ENCODE measurements at places on chromosomes 4 and X.

DNA sequence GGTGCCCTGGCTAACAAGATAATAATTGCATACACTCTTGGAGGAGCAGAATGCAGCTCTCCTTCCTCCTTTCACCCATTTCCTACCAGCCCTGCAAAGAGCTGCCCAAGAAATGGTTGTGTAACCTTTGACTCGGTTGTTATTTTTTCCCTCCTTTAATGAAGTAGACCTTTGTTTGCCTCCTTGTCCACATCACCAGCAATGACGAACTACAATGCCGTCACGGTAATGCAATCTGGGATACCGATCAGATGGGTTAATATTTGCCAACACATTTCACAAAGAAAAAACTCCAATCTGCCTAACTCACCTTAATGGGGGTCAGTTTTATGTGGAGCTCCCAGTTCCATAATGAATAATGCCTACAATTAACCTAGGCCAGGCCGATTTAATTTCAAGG is 32.0 kb downstream of the GPRIN3 start:
- DNase-seq: no peak

DNA sequence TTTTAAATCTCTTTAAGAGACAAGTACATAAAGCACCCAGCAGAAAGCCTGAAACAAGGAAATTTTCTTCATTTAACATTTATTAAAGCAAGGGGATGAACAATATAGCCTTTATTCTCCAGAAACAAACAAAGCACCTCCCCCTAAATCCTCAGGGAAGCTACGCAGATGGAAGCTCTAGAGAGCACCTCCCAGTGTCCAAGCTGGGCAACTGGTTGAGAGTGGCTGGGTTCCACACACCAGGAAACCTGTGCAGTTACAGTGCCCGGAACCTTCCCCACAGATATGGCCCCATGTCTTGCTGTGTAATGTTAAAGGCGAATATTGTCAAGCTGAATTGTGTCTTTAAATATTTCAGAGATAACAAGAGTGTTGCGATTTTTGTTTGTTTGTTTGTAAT is 8.9 kb upstream of the TRIML1 start:
- DNase-seq: no peak

DNA sequence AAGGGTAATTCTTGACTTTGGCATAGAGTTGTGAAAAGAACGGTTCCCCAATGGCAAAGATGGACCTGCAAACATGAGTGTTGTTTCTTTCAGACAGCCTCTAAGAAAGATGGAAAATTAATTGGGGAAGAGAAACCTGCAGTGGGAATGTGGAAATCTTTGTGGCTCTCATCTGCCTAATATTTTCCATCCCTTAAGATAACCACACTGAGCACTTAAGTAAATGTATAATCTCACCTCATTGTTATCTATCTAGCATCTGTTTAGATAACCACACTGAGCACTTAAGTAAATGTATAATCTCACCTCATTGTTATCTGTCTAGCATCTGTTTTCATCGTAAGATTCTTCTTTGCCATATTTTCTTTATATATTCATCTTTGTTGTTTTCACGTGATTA is 149.3 kb downstream of the NWD2 start:
- no peak for DNase-seq

DNA sequence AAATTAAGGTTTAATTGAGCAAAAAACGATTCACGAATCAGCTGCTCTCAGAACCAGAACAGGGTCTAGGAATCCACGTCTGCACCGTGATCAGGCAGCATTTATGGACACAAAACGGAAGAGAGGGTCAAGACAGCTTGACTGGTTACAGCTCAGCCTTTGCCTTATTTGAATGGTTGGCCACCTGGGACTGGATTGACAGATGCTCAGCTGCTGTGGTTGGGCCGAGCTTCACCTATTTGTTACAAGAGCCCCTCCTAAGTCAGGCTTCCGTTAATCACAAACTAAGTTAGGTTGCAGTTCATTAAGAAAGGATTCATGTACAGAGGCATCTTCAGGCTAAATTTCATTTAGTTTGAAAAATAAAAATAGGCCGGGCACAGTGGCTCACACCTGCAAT is 50.6 kb upstream of the MAN2B2 start:
- DNase-seq: no peak

DNA sequence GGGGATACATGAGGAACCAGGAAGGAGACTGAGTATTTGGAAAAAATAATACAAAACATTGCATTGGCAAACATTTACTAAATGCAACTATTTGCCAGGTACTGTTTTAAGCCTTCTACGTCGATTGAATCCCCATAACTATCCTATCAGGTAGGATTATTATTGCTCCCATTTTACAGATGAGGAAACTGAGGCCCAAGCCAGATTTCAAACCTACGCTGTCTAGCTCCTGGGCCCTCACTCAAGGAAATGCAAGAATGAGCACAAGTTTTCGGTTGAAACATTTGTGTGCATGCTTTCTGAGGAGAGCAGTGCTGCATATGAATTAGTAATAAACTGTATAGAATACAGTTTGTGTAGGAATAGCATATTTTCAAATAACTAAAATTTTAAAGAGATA is 206.7 kb downstream of the CEP135 start:
- no peak for DNase-seq

DNA sequence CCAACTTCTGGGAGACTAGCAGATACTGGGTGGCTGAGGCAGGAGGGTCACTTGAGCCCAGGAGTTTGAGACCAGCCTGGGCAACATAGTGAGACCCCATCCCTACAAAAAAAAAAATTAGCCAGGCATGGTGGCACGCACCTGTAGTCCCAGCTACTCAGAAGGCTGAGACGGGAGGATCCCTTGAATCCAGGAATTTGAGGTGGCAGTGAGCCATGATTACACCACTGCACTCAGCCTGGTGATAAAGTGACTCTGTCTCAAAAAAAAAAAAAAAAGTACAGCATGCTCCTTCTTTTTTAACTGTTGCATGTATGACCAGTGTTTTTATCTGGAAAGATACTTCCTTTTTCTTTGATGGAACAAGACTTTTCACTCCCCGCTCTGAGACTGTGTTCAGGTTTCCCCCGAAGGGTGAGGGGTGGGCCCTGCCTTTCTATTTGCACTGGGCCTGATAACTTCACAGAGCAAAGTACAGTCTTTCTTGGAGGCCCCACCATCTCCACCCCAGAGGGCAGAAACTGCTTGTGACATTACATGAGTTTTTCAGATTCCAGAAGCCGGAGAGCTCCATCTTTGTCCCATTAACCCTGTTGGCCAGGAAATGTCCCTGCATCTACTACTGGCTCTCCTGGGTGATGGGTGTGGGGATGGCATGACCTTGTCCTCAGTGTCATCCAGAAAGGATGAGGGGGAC is 35.2 kb downstream of the NYX start:
- DNase-seq: no peak

GRCh38 chrX:149521438-149521837 is 16.3 kb upstream of the IDS start:
- DNase-seq: no peak

DNA sequence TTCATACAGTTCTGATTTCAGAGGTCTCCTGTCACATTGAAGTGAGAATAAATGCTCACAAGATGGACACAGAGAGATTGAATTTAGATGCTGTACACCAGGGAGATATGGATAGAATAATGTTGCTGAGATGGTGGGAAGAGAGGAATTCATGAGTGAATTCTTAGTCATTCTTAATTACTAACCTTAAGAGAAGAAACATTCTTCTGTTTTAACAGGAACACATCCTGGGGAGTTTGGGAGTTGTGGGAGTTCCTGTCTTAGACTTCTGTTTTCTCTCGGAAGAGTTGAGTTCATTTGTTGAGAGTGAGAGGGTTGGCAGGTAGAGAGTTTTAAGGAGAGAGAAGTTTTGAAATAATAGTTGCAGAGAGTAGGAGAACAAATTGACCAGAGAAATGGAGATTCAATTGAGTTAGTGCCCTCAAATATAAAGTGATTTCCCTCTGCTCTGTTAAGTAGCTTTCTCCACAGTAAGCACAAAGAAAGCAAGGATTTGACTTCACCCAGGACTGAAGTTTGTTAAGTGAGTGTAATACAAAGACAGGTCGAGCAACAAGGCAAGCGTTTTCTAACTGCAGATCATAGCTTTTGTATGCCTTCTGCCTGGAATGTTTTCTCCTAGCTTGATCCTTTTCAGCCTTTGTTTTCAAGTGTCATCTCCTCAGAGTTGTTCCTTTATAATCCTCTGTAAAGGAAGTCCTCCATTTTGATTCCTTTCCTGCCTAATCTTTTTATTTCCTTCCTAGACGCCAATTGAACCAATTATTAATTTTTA is 205.9 kb downstream of the RAPGEF2 start:
- DNase-seq: no peak

DNA sequence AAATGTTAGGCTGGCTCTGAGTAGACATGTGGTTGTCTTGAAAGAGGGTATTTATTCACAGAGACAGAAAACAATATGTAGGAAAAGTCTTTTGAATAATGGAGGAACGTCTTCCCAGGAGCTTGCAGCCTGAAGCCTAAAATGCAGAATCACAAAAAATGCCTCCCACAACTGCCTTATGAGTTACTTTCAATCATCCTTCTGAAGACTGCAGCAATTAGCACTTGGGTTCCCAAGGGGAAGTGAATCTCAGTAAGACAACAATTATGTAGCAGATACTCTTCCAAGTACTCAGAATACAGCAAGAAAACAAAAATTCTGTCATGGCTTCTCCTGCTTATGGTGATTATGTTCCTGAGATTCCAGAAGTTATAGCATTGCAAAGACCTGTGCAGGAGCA is 166.6 kb upstream of the TBL1X start:
- no peak for DNase-seq

- no peak for DNase-seq
Observed at GRCh38 chrX:119880076-119880475, 8.4 kb downstream of the NDUFA1 start.

DNA sequence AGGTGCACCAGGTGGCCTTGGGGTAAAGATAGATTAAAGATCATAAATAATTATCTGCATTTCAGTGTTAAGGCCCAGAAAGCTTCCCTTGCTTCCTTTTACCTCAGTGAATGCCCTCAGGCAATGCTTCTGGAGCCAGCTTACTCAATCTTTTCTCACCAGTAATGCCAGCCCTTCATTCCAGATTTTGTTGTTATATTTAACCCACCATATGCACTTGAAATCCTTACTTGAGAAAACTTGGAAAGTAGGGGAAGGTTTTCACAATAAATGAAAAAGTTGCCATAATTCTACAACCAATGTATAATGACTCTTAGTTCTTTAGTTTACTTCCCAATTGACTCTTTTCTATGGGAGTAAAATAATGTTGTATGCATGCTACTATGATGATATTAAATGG is 17.1 kb upstream of the PBDC1 start:
- DNase-seq: no peak

DNA sequence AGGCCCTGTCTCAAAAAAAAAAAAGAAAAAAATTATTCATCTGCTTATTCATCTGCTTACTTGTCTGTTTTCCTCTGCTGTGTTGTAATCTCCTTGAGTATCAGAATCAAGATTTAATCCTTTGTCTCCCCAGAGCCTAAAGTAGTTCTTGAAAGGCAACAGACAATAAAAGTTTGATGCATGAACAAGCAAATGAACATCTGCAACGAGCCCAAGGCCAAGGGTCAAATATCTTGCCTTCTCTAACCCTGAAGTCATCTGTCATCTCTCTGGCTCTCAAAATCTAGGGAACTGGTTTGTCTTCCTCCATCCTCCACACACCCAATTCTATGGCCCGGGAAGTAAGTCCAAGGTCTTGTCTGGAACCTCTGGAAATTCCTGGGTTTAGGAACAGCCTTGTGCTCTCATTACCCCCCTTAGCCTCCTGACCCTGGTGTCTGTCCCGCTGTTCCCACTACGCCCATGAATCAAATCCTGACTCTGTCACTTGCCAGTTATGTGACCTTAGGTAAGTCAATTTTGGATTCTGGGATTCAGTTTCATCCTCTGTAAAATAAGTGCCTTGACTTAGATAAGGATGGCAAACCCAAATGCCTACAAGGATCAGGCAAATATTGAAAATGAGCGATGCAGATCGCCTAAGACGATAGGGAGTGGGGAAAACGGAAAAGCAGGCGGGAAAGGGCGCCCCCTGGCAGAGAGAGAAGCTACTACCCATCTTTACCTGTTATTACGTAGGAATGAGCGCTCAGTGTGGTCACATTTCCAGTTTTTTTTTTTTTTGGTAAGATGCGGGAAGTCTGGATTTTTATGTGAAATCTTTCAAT is 102.7 kb upstream of the DHX15 start:
- no peak for DNase-seq

DNA sequence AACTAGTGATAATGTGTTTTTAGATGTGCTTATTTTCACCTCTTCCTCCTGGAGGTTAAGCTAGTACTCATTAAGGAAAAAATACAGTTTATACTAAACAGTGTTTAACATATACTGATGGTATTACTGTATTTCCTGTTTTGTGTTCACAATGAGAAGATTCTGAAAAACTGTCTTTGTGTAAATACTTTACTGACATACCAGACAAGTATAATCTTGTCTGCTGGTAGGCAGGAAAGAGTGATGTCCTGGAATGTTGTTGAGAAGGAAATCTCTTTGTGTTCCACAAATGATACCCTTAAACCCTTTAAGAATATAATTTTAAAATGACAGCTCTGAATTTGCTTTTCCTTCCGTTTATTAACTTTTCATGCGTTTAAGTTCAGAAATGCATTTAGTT is 205.5 kb upstream of the NUDT6 start:
- DNase-seq: no peak

DNA sequence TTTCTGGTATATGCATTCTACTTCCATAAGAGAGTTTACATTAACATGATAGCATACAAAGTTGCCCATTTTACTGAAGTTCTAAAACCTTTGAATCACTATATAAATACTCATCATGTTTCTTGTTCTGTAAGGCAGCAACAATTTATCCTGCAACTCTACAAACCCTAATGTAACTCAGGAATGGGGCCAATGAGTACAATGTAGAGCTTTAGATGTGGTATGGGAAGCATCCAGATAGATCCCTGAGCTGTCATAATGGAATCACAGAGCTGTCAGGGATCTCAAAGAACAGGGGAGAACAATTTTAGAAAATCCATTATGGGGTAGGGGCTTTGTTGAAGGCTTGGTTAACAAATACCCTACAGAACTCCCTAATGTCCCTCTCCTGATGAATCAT is 88.5 kb downstream of the DCUN1D4 start:
- no peak for DNase-seq

DNA sequence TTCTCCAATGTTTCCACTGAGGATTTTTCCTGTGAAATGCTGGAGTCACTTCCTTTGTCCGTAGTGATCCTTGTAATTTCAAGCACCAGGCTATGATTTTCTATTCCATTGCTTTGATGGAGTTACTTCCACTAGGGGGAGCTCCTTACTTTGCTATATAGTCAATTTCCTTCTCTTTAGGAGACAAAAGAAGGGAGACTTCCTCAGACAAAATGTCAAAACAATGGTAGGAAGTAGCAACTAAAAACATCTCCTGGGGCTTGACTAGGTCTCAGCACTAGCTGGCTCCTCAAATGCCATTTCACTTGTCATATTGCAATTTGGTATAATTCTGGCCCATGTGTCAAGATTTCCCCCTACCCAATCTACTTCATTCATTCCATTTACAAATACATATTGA is 24.1 kb downstream of the ZCCHC12 start:
- DNase-seq: no peak

DNA sequence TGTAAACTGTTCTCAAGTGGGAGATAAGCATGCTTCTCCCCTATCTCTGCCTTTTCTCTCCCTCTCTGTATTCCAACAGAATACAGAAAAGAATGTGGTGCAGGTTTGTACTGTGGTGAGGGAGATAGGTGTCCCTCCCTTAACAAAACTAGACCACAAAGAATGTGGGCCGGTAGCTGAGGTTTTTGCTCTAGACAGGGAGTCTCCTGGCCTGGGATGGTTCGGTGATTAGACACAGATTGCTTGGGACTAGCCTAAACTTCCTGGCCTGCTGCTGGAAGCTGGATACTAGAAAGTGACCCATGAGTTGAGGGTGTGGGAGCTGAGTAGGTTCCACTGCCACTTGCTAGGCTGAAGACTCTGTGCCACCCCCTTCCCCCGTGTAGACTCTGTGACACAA is 143.0 kb downstream of the CXXC4 start:
- no peak for DNase-seq

GRCh38 chr4:183610033-183610432 is 49.0 kb downstream of the RWDD4 start:
- no peak for DNase-seq

All from right hindlimb (tissue), 1 donor.